ENCODE measurements at places on chromosomes 6 and 20.

DNA sequence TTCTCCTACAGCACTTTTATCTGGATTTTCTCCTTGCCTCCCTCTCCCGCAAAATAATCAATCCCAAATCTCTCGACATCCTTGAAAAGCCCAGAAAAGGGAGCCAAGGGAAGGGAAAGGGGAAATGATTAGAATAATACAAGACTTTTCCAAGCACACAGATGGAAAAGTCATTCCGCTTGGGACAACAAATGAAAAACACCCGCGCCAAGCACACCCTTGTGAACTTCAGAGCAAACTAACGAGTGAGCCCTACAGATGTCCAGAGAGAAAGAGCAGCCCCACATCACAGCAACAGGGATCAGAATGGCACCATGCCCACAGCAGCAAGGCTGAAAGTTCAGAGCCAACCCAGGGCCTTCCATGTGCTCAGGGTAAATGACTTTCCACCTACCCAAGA, 49.6 kb downstream of the NINL start:
- DNase-seq: no peak

DNA sequence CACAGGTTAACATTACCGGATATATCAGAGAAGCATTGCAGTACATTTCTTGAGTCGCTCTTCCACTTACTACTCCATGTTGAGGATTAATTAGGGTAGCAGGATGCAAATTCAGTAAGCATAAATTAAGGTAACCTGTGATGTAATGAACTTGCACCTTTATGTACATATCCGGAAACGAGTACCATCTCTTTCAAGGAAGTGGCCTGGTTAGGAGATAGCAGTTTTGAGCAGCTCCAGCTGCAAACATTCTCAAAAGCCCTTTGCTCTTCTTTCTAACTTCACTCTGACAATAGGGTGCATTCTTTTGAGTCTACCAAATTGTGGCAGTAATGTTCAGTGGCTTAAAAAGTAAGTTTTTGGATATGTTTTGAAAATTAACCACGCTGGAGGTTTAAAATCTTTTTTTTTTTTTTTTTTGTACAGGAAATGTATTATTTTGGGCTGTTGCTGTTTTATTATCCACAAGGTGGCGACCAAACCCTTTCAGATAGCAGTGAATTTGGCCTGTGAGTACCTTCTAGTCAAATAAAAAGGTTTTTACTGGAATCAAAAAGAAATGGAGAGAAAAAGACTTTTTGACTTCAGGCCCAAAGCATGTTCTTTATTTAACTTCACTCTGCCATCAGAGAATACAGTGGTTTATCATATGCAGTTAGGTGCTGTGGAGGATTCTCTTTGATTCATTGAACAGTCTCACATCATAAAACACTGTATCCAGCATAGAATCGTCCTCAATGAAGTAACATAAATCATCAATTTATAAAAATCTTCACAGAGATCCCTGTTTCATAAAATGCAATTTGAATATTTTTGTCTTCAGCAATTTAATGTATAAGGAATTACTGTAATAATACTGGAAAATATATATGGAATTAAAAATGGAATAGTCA, 8.9 kb downstream of the FAM217B start:
- peak; percentile 63 for DNase-seq

GRCh38 chr20:33783818-33784217, 27.3 kb upstream of the CHMP4B start:
- no peak for DNase-seq

DNA sequence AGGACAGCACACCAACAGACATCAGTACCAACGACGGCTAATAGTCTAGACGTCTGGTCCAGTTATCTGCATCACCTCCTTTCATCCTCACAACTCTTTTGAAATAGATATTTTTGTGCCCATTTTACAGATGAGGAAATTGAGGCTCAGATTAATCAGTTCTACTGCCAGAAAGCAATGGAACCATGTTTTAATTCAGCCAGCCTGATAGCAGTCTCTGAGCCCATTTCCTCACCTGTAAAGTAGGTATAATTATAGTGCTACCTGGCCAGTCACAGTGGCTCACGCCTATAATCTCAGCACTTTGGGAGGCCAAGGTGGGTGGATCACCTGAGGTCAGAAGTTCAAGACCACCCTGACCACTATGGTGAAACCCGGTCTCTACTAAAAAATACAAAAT, 9.8 kb upstream of the BMP7 start:
- DNase-seq: no peak

DNA sequence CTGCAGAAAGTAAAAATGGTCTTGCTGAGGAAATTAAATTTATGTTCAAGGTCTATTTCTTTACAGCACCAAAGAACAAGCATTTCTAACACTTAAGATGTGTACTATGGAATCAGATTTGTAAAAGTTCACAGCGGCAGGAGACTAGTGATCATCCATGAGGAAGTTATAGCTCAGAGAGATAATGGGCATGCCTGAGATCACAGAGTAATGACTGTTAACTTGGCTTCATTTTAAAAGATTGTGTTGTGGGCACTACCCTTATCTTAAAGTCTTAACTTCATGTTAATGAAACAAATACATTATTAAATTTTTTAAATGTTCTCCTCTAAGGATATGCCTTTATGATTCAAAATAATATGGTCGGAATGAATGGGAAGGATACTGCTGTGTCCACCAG, 168.6 kb downstream of the GMPR start:
- DNase-seq: no peak

GRCh38 chr20:46206025-46206424, 87.9 kb downstream of the CD40 start:
- no peak for DNase-seq

DNA sequence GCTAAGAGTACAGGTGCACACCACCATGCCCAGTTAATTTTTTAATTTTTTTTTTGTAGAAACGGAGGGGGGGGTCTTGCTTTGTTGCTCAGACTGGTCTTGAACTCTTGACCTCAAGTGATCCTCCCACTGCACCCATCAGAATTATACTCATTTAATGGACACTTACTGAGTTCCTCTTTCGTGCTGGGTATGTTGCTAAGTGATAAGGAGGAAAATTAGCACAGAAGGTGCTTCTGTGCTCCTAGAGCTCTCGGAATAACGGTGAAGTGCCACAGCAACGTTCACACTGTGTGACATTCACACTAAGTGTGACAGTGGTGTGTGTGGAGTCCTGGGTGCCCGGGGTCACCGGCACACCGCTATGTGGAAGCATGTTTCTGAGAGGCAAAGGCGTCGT, 32.1 kb upstream of the BMP6 start:
- DNase-seq: no peak

DNA sequence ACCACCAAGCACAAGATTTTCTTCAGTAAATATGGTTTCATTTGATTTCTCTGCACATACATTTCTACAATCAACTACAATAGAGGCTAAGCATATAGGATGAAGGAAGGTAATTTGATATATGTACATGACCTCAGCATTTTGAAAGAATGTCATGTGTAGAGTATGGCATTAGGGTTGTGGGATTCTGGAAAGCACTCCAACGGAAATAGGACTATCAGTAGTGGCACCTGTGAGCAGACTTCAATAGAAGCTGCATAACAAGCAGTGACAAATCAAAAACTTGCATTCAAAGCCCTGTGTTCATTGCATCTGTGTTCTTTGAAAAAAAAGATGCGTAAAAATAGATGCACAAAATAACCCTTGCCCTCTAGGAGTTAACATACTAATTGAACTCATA, 57.5 kb upstream of the EYA4 start:
- no peak for DNase-seq

- DNase-seq: no peak
These were observed 7.6 kb upstream of the UST start for GRCh38 chr6:148738946-148739821.

- no peak for DNase-seq
These were observed 3.7 kb downstream of the GRIK2 start for GRCh38 chr6:101397199-101397598.

DNA sequence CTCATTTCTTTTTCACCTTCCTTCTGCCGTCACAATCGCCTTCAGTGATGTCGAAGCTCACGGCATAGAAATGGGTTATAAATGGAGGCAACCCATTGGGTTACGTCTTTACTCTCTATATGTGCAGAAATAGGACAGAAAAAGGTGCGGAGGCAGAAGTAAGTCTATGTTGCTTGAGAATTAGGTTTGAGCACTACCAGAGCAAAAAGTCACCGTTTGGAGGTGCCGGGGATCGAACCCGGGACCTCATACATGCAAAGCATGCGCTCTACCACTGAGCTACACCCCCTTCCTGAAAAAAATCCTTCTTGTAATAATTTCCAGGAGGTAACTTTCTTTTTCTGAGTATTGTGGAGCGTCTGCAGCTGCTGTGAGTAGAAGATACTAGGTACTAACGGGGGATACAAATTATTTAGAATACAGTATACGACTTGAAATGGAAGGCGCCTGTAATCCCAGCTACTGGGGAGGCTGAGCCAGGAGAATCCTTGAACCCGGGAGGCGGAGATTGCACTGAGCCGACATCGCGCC, 134.2 kb downstream of the TRIM27 start:
- peak; percentile 74 for DNase-seq

- DNase-seq: no peak
These were observed 39.7 kb downstream of the ZMYND8 start for GRCh38 chr20:47316776-47317126.

DNA sequence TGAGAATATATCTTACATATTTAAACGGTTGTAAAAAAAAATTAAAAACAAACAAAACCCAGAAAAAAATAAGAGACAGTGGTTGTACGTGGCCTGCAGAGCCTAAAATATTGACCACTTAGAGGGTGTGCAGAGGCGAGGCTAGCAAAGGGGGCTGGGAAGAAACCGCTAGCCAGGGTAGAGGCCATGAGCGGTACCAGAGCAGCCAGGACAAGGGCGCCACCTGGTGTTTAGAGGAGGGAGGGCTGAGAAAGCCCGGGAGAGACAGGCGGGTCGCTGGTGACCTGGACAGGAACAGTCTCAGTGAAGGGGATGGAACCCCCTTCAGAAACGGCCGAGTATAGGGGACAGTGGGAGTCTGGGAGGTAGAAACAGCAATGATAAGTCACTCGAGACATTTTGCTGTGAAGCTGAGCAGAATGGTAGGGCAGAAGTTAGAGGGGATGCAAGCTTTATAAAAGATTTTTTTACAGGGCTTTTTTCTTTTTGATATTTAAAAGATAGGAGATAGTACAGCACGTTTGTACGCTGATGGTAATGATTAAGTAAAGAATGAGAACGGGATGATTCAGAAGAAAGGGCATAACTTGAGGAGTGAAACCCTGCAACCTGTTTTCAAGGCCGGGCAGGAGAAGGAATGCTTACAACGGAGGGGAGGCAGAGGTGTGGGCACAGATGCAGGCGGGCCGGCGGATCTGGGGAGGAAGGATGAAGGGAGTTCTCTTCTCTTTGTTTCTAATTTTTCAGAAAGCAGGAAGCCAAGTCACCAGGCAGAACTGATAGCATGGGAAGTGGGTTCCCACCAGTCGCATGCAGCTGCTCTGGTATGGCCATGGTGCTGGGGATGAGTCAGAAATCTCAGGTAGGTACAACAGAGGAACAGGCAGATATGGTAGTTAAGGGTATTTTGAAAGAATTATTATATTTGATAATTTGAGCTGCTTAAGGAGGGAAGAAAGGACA, 76.2 kb downstream of the FAM229B start:
- DNase-seq: peak; percentile 67

DNA sequence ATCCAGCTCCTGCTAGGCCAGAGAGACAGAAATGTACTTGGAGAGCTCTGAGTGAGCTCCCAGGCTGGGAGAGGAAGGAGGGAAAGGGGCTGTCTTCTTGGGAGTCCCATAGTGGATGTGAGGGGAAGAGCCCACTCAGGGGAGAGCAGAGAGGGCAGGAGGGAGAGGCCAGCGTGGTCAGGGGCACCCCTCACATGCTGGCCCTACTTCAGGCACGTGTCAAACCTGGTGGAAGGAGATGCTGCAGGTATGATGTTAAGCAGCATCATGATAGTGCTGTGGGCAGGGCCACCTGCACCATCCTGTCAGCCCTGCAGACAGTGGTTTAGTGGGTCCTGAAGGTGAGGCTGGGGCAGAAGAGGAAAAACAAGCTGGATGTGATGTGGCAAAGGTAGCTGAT, 265.4 kb upstream of the RNF24 start:
- DNase-seq: no peak

GRCh38 chr20:41316051-41316450, 1.5 kb downstream of the ZHX3 start:
- DNase-seq: no peak

DNA sequence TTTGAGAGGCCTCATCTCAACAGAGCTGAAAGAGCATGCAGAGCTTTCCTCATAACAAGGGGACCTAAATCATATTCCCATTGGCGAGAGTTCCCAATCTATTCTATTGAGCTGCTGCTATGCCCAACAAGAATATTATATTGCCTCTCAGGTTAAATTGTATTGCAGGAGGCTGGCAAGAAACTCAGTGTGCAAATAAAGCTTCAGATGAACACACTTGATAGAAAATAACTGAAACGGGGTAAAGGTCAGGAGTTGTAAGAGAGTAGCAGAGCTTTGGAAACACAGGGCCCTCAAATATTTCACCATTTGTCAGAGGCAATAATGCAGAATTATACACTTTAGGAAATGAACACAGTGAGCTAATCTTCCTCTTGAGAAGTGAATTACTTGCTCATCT, 364.3 kb upstream of the SPTLC3 start:
- no peak for DNase-seq

Measured in fibroblast of skin of scalp (primary cell).